ENCODE measurements at places on chromosomes 3 and 15. TPM values are rescaled to one million over a fixed set of nuclear protein-coding genes. Genes with fewer than 3 reads are reported as not detected.

Gene CHP1
- 152 TPM for polyA plus RNA-seq

Gene BHLHE40
- polyA plus RNA-seq, result 32.2 TPM

Gene GFM1
- polyA plus RNA-seq, result 10.2 TPM

Gene GOLGA8N
- polyA plus RNA-seq, result 0.46 TPM

Gene CASR
- not detected for polyA plus RNA-seq

Gene CHST13
- 0.46 TPM for polyA plus RNA-seq

Gene SLC28A2
- polyA plus RNA-seq, result 3.0 TPM

Gene HIGD2B
- polyA plus RNA-seq, result not detected

Gene ZNF860
- 0.23 TPM for polyA plus RNA-seq

Gene GASK1A
- polyA plus RNA-seq, result 0.92 TPM

Gene ST6GAL1
- 60.5 TPM for polyA plus RNA-seq

Gene TGFBR2
- polyA plus RNA-seq, result 9.9 TPM

Gene EXD1
- not detected for polyA plus RNA-seq
